Dermis microvascular lymphatic vessel endothelial cell (primary cell): ENCODE measurements at places on chromosomes 5 and 9.

DNA sequence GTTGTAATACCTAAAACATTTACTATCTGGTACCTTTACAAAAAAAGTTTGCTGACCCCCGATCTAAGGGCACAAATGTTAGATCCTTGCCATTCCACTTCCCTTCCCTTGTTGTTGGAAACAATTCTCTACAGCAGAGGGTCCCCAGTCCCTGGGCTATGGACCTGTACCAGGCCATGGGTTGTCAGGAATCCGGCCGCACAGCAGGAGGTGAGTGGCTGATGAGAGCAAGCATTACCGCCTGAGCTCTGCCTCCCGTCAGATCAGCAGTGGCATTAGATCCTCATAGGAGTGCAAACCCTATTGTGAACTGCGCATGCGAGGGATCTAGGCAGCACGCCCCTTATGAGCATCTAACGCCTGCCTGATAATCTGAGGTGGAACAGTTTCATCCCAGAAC lies 248.5 kb downstream of the AP3B1 start:
- DNase-seq, result no peak

DNA sequence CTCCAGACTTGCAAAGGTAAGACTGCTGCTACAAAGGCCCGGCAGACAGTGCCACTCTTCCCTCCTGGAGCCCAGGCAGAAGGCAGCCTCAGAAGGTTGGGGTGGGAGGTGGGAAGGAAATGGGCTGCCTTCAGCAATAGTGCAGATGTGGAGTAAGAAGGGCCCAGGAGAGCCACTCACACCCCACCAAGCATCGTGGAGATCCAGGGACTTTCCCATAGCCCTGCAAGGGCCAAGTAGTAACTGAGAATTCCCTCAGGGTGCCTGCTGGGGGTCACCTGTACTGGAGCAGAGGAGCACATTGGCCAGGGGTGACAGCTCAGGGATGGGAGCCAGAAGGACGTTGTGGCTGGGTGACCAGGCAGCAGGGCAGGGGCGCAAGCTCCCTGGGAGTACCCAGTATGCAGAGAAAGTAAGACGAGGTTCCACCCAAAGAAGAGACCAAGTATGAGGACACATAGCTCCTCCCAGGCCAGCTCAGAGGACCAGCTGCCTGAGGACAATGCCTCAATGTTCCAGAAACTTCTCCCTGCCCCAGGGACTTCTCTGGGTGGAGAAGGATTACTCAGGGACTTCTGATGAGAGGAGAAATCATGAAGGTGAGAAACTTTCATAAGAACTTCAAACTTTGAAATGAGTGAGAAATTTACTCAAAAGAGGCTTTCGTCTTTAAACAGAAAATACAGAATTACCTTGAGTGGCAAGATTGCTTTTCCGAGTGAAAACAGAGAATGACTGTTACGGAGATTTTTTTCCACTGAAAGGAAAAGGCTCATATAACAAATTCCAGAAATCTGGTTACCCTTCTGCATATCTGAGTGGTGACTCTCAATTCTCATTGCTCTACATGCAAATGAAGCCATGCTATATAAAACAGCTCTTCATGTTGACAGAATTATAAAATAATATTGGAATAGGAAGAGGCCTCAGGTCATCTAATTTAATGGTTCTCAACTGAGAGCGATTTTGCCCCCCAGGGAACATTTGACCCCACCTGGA lies 87.9 kb upstream of the TRIO start:
- no peak for DNase-seq

- peak; percentile 79 for DNase-seq
Measured at GRCh38 chr5:137751869-137752491, 2.2 kb downstream of the HNRNPA0 start.

DNA sequence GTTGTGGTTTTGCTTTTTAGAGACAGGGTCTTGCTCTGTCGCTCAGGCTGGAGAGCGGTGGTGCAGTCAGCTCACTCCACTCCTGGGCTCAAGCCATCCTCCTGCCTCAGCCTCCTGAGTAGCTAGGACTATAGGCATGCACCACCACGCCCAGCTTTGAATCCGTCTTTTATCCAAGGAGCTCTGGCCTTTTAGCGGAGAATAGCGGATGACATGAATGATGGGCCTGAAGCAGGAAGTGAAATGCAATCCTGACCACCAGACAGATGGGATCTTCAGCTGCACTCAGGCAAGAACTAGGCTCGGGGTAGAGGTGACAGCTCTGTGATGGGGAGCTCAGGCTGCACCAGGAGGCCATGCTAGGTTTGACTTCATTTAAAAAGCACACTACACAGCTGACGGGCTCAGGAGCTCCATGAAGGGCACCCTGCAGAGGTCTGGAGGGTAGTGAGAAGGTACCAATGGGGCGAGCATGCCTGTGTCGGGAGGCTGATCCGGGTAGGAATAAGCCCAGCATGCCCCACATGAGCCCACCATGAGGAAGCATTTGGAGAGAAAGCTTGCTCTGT lies 21.9 kb downstream of the POLR1E start:
- no peak for DNase-seq

DNA sequence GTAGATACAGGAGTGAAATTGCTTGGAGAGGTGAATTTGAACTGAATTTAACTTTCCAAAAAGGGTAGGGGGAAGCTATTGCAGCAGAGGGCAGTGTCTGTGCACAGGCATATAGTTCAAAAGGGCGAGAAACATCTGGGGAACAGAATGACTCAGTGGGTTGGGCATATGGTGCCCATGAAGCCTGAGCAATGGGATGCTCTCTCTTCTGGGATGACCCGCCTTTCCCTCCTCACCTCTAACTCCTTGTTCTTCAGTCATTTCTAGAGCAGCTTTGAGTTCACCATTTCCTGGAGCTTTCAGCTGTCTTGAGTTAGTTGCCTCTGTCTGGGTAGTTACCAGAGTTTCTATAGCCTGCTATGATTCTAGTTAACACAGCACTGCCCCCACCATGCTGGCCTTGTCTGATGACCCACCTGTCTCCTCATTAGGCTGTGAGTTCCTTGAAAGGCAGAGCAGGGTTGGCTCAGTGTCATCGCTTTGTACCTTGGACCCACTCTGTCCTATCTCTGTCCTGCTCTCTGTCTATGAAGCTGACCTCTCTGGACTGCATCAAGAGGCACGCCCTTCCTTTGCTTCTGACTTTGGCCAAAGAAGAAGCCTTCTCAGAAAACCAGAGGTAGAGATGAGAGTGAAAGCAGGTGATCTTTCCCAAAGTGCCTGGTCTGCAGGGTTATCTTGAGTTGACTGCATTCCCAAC lies 299.6 kb upstream of the KLF4 start:
- DNase-seq, result no peak
